ENCODE measurements at places on chromosomes 7 and 10. TPM values are rescaled to one million over a fixed set of nuclear protein-coding genes. Genes with fewer than 3 reads are reported as not detected.

- no peak overlapping the region for H3K27ac ChIP-seq
- H3K27me3 ChIP-seq, result no peaks in the 10 kb centered on the region
- no peaks in the 10 kb centered on the region for H3K36me3 ChIP-seq
- no peak for DNase-seq
- H3K4me3 ChIP-seq, result no peak overlapping the region
Observed at GRCh38 chr7:103934508-103934907, 55.0 kb downstream of the RELN start.

The OR2A12 gene
- not detected for total RNA-seq

The ANKRD1 gene
- total RNA-seq, result 0.13 TPM

The ACSM6 gene
- not detected for total RNA-seq

- no peak overlapping the region for H3K27ac ChIP-seq
- no peak for DNase-seq
- no peaks in the 10 kb centered on the region for H3K4me1 ChIP-seq
- no peaks in the 10 kb centered on the region for H3K36me3 ChIP-seq
Observed at GRCh38 chr7:25512061-25512687, 283.9 kb upstream of the NPVF start.

All from H9 (cell line).